NCI-H226 (cell line): ENCODE measurements at places on chromosomes 1 and 21.

- DNase-seq = peak; percentile 1
Observed at GRCh38 chr1:226938903-226939437, 1.1 kb upstream of the COQ8A start.

DNA sequence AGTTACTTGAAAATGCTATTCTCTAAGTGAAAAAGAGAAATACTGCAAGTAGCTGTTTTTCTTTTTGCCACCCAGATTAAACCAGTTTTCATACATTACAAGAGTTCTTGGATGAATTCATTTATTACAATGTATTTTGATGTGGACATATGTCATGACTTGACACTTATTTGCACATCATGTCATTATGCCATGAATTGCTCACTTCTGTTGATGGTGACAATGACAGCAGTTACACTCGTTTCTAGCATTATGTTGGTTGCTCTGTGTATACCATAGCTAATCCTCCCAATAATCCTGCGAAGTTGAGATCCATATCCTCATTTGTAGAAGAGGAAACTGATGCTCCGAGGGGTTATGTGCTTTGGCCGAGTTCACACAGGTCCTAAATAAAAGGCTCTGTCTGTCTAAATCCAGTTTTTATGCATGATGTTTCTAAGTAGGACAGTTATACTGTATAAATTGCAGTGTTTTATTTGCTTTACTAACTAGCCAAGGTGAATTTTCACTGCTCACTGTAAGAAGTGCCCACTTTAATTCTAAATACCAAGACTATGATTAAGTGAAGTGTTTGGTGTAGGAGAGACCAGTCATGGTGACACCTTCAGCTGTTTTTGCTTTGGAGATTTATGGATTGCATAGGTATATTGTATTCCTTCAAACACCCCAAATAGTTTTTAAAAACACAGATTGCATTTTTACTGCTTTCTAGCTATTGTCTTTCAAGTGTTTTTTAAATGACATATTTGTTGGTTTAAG, 56.7 kb downstream of the PRDM2 start:
- no peak for DNase-seq

DNA sequence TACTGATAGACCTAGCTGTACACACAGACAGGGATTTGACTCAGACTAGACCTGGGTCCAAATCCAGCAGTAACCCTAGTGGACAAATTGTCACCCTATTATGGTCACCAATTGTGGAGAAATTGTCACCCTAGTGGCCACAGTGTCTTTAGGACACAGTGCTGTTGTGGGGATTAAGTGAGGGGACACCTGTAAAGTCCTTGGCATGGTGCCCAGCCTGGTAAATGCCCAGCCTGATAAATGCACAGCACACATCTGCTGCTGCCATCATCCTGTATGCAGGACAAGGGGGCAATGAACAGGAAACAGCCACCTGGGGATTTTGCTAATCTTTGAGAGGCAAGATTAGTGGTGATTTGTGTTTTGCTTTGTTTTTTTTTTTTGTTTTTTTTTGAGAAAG, 2.3 kb downstream of the TMEM61 start:
- no peak for DNase-seq

DNA sequence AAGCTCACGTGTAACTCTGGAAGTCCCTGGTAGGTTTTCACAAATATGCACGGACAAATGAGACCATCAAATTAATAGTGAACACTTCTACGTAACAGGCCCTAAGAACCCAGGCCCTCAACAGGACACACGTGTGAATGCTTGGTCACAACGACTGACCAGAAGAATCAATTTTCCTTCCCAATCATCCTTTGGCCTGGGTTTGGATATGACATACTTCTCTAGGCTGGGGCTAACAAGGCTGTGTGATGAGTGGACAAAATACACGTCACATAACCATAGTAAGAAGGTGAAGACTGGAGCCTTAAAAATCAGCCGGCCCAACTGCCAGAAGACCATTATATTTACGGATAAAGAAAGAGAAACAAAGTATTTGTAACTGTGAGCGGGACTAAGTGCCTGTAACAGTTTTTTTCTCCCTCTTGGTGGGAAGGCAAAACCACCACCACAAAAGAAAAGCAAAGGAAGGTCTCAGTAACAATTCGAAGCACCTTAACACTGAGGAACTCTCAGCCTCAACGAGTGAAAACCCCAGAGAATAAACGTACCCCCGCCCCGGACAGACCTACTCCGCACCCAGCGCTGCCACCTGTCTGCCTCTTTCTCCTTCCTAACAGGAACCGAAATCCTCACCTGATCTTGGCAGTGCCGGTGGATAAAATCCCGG, 450 bp downstream of the SDE2 start:
- DNase-seq = no peak

DNA sequence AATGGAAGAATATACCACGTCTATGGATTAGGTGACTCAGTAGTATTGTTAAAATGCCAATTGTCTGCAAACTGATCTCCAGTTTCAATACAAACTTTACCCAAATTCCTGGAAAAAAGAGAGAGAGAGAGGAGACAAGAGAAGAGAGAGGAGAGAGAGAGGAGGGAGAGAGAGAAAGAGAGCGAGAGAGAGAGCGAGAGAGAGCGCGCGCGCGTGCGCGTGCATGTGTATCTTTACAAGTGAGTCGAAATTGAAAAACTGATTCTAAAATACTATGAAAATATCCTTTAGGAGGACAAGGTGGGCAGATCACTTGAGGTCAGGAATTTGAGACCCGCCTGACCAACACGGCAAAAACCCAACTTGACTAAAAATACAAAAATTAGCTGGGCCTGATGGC, 65.2 kb downstream of the CDC42BPA start:
- DNase-seq = no peak

- DNase-seq = no peak
Observed at GRCh38 chr21:38930066-38930465, 124.3 kb downstream of the ETS2 start.

GRCh38 chr1:150567717-150568593, 11.5 kb downstream of the MCL1 start:
- peak; percentile 98 for DNase-seq

- no peak for DNase-seq
Observed at GRCh38 chr1:61392409-61393242, 310.3 kb downstream of the NFIA start.

- no peak for DNase-seq
Observed at GRCh38 chr1:42784547-42784945, 245 bp upstream of the TMEM269 start.

DNA sequence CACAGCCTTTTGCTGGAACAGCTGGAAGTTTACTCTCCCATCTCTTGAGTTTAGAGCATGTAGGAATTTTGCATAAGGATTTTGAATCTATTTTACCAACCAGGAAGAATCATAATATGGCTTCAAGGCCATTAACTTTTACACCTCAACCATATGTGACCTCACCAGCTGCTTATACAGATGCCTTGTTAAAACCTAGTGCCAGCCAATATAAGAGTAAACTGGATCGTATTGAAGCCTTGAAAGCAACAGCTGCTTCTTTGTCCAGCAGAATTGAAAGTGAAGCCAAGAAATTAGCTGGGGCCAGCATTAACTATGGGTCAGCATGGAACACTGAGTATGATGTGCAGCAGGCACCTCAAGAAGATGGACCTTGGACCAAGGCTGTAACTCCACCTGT, 65.4 kb downstream of the CEP350 start:
- no peak for DNase-seq

GRCh38 chr1:66367369-66367768, 166.6 kb upstream of the SGIP1 start:
- no peak for DNase-seq

GRCh38 chr1:70714149-70714548, 303.1 kb downstream of the CTH start:
- DNase-seq = no peak

GRCh38 chr1:173015629-173016028, 35.1 kb downstream of the TNFSF18 start:
- no peak for DNase-seq

- DNase-seq = no peak
Observed at GRCh38 chr21:44301141-44301540, 1.3 kb downstream of the PFKL start.

DNA sequence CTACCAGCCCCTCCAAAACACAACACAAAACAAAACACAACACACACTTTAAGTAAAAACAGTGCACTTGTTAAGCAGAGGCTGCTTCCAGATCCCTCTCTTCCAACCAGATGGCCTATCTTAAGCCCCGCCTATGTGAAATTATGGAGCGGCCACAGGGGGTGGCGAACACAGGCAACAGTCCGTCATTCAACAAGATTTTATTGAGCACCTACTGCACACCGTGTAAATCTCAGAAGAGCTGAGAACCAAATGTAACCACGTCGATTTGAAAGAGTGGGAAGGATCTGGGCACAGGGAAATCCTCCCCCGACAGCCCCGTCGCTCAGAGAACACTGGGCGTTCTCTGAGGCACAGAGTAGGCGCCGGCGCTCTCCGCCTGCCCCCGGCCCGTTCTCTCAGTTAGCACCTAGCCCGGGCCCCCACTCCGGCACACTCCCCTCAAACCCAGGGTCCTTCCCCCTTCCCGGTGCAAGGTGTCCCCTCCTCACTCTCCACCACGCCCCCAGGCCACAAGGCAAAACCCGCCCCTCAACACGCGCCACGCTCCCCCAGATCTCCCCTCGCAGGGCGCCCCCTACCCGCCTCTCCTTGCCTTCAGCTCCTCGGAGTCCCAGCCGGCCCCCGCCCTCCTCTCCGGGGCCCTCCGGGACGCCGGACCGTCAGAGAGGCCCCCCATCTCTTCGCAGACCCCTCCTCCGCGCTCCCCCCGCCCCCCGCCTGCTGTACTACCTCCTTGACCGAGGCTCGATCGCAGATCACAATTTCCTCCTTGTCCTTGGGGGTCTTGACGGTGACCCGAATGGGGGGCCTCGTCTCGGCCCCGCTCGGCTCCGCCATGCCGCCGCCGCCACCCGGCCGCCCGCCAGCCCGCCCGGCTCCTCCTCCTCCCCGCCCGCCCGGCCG, 483 bp downstream of the UBQLN4 start:
- DNase-seq = peak; percentile 62

GRCh38 chr1:68375919-68376318, 73.8 kb downstream of the RPE65 start:
- no peak for DNase-seq

GRCh38 chr21:15976807-15977206, 247.0 kb downstream of the USP25 start:
- DNase-seq = no peak

DNA sequence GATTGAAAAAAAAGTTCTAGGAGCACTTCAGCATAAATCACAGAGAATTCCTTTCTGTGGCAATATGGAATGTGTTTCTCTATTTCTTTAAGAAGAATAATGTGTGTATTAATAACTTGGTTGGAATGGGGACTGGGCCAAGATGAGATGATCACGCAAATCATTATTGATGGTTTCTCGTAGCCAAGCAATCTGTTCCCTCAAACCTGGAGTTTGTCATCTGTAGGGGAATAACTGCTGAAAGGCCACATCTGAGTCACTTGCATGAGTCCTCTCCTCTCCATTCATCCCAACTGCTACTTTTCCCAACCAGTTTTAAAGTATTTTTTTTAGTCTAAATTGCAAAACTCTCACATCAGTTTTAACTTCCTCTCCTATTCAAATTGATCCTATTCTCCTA, 480.4 kb downstream of the PLPP3 start:
- no peak for DNase-seq

DNA sequence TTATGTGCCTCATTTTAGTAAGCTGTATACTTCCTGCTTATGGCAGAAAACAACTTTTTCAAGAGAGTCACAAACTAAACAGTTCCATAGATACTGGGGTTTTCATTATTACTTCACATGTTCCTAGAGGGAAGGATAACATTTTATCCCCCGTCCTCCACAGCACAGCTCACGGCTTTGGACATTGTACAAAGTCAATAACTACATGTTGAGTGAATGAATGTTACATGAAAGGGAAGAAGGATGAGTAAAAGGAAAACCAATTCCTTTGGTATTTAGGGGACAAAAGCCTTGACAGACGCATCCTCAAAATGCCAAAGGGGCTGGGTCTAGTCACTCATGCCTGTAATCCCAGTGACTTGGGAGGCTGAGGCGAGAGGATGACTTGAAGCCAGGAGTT, 14.8 kb downstream of the PI4KB start:
- DNase-seq = no peak

GRCh38 chr1:24566236-24566867, 10.5 kb downstream of the NCMAP start:
- DNase-seq = no peak

DNA sequence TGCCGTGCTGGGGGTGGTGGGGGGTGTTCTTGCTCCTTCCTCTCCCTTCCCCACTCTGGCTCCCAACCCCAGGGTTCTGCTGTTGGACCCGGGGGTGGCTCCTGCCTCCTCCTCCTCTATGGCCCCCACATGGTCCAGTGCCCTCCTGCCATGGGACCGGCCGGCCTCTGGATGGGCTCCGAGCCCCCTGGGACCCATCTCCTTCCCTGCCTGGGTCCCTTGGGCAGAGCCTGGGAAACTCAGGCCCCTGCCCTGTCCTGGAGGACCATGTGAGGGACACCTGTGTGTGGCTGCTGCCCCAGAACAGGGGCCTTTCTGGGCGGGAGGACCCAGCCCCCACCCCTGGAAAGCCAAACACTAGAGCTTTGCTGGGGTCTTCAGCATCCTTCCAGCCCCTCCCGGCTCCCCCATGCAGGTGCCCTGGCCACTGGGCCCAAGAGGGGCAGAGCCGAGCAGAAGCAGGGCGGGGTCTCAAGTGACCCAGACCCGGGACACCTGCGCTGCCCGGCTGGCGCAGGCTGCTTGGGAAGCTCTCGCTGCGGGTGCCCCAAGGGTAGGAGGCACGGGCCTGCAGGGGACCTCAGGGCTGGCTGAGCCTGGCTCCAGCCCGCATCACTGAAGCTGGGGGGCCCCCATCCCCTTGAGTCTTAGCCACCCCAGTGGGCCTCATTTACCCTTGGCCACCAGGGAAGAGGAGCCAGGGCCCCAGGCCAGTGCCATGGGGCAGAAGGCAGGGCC, 2.5 kb upstream of the FAAP20 start:
- DNase-seq = no peak

- DNase-seq = no peak
Observed at GRCh38 chr1:154179946-154180687, 11.8 kb downstream of the TPM3 start.

DNA sequence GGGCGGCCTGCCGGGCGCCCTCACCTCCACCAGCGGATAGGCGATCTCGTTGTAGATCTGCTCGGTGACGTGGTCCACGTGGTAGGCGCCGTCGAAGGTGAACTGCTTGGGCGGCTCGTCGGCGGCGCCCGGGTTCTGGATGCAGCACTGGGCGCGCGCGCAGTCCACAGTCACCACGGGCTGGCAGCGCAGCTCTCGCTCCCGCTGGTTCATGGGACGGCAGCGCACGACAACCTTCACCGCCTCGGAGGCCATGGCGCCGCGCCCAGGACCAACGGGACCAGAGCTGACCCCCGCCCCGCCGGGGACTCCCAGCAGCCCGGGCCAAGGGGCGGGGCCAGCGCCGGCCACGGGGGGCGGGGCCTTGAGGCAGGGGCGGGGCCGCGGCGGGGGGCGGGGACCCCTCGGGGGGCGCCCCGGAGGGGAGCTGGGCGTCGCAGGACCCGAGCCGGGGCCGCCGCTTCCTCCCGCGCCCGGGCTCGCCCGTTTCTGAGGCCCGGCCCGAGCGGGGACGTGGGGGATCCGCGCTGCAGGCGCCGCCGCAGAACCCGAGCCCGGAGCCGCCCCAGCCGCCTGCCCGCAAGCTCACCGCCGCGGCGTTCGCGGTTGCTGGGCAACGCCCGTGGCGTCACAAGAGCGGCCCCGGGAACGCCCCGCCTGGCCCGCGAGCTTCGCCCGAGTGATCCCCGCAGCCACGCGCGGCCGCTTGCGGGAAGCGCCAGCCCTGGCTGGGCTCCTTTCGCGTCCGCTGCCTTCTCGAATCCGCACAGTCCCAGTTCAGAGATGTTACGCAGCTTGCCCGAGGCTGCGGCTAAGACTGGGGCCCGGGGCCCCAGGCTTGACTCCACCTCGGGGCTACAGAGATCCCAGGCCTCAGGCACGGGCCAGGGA, at the start of gene KIF17:
KIF17 (minus strand) TSS at position 556 of the 891 bp plus-strand sequence; CDS start at position 255, 301 bp downstream.
- DNase-seq = peak; percentile 79
